ENCODE measurements at places on chromosomes 7 and 10. TPM values are rescaled to one million over a fixed set of nuclear protein-coding genes. Genes with fewer than 3 reads are reported as not detected.

MMP21 gene
- total RNA-seq: not detected

WAPL gene
- 49.4 TPM for total RNA-seq

STOX1 gene
- total RNA-seq: 0.18 TPM

GRID2IP gene
- not detected for total RNA-seq

NODAL gene
- total RNA-seq: not detected

EEPD1 gene
- total RNA-seq: 8.1 TPM

FAM25C gene
- total RNA-seq: not detected

All from IMR-90 (cell line).